ENCODE measurements at places on chromosomes 13 and 19.

DNA sequence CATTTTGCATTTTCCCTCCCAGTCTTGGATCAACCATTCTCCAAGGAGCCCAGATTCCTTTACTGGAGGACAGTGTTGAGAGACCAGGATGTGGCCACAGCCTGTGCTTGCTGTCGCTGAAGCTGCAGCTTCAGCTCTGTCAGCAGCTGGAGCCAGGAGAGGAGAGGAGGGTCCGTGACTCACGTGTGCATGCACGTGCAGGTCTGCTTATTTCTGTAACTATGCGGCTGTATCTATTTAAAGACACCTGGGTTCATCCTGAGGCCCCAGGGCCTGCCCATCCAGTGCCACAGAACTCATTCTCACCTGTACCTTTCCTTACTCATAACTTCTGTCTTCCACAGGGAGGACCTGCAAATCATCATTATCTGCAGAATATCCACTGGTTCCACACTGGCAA is 8.2 kb upstream of the LAMP1 start:
- DNase-seq: no peak

DNA sequence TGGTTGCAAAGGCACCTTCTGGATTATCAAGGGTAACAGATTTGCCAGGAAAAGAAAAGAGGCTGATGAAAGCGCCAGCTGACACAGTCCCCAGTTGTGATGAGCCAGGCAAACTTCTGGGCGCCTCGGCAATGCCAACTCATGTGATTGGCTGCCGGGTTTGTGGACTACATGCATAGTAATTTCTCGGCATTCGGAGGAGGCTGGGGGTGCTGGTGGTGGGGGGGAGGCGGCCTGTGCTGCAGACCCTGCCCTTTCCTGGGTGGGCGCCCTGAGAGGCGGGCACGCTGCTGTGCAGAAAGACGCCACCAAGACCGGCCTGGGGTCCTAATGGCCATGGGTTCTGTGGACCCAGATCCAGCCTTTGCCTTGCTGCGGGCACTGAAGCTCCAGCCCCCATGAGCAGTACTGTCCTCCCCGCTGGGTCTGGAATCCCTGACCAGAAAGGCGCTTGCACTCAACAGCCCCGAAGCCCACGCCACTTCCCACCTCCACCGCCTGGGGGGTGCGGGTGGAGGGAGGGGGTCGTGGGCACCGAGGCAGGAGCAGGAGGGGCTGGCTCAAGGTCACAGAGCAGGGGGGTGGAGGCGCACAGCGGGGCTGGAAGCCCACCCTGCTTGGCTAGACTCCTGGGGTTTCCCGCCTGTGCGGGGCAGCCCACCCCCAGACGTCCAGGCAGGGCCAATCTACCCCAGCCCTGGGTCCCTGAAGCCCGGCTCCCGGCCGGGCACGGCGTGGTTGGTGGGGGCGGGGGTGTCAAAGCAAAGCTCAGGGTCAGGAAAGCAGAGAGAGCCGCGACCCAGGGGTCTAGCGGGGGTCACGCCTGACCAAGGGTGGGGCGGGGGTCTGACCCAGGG is 1.0 kb downstream of the DIRAS1 start:
- no peak for DNase-seq

DNA sequence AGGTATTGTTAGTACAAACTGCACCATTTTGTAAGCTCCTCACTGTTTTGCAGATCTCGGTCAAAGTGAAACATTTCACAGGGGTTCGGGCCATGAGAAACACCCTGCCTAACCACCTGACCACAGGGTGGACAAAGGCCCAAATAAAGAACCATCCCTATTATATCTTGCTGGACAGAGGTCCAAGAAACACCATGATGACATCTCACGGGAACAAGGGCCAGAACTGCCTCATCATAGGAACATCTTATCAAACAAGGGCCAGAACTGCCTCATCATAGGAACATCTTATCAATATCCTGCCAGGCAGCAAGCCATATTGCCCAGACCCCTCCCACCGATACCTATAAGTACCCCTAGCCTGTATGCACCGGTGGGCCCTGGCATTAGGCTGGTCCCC is 99.7 kb downstream of the PCDH9 start:
- DNase-seq: no peak

DNA sequence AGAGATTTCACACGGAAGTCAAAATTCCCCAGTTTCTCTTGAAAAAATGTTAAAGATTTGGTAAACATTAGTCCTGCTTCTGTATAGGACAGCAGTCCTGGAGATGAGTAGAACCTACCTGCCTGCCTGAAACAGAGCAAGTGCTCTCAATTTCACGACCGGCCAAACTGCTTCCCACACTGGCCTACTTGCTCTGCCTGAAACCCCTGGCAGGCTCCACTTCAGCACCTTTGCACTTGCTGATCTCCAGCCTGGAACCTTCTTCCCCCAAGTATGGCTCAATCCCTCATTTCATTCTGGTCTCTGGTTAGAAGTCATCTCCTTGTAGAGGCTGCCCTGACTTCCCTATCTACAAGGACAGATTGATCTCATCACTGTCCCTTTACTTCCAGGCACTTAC is 271.4 kb downstream of the DLEU7 start:
- no peak for DNase-seq

- DNase-seq: no peak
Measured at GRCh38 chr13:30373727-30374126, 48.6 kb upstream of the UBE2L5 start.

DNA sequence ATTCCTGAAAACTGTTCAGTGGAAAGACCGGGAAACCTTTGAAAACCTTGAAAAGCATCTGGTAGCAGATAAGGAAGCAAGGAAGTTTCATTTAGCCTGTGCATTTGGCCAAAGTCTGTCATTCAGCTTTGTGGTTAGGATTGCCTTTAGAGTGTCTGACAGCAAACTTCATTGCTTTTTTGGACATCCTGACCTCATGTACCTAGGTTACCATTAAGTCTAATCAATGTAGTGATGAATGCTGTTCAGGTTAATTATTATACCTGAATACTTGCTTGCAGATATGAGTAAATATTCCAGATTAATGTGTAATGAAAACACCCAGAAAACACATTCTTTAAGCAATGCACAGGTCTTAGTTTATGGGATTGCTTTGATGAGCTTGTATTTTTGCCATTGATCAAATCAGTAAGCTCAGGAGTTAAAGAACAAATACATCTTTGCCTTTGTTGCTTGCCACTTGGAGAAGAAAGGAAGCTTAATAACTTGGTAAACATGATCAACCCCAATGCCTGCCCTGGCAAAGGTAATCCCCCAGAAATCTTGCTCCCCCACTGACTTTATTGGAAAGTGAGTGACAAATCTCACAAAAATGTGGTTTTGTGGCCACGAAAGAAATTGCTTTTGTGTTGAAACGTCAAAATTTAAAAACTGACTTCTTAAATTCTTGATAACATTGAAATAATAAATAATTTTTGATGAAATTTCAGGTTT is 87.4 kb downstream of the SLC15A1 start:
- no peak for DNase-seq

- DNase-seq: no peak
Measured at GRCh38 chr13:81770868-81771505, 1430.1 kb upstream of the SPRY2 start.

GRCh38 chr13:103145442-103145841 is 79.2 kb upstream of the SLC10A2 start:
- no peak for DNase-seq

GRCh38 chr13:40803316-40803715 is 13.9 kb downstream of the SLC25A15 start:
- DNase-seq: no peak

DNA sequence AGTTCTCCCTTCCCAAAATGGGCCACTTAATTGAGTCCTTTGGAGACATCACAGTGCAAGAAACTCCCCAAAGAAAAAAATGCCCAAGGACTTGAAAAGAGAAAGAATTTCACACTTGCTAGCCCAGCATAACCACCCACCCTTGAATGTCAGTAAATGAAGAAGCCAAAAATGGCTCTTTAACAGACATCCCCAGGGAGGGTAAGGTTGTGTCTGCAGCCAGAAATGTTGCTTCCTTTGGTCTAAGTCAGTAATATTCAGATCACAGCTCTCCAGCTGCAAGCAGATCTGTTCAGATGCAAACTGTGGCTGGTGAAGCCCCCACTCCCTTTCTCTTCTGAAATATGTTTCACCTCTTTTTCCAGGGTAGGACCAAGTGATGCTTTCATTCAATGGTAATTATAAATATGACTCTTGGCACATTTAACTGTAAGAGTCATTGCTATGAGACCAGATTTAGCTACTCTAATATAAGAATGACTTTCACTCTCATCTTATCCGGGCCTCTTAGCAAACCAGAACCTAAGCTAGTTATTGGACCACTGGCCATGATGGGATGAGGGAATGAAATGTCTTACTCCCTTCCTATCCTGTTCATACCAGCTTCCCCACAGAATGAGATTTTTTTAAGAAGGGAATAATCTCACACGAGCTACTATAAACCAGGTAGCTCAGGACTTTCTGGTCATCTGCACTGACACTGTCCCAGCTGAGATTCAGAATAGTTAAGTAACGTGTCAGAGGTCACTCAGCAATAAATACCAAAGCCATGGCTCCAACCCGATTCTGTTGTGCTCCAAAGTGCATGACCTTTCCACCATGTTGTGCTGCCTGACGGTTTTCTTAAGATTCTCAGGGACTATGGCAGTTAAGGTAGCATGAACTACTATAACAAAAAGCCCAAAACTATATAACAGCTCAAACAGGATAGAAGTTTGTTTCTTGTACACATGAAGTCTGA is 234.1 kb downstream of the FOXO1 start:
- DNase-seq: no peak

DNA sequence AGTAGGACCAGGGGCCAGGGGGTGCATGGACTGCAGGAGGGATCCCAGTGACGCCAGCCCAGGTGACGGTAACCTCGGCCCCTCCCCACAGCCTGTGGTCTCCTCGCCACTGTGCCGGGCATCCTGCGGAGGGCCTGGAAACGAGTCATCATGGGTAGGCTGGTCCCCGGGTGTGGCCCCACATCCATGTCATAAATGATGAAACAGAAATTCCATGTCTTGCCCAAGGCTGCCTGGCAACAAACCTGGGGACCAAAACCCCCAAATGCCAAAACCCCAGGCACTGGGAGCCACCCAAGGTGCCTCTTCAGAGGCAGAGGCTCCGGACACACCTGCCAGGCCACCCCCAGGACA is 20.9 kb downstream of the MAP2K2 start:
- no peak for DNase-seq

- DNase-seq: no peak
Measured at GRCh38 chr13:112168761-112169160, 101.8 kb downstream of the SOX1 start.

- DNase-seq: no peak
Measured at GRCh38 chr13:53920916-53921315, 892.3 kb downstream of the OLFM4 start.

GRCh38 chr19:29665826-29666577 is 741 bp downstream of the PLEKHF1 start:
- DNase-seq: no peak
